ENCODE measurements at places on chromosomes 12 and 14.

DNA sequence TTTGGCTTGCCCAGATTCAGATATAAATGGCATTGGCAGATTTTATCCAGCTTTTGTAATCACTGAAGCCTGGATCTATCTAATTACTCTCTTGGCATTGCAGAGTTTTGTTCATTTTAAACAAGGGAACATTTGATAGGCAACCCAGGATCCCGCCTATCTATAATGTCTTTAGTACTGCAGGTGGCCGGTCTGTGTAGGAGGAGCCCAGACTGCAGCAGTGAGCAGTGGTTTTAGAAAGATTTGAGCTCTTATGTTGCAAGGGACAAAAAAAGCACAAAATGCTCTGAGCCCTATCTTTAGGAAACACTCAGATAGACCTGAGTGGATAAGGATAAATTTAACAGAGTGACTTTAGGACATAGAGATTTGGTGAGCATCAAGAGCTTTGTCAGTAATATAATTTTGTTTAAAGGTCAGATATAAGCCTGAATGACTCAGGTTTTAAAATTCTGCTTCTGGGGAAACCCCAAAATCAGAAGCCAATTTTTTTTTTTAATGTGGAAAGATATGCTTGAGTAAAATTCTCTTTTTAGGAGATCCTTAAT, 165.5 kb downstream of the SLC5A8 start:
- DNase-seq: no peak

GRCh38 chr12:90984114-90984513, 20.7 kb downstream of the EPYC start:
- no peak for DNase-seq

DNA sequence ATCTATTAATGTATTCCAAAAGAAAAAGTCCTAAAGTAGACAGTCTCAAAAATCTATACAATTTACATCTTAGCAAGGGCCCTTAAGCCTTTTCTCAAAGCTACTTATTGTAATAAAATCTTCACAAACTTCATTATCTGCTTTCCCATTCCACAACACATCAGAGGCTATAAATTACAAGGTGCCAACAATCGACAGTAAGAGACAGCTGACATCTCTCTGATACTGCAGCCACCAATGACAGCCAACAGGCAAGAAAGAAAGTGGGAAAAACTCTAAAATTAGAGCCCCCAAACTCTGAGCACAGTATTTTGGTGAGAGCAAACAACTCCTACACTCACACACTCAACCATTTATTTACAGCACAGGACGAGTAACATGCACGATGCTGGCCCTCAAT, 2.2 kb downstream of the ANGEL1 start:
- DNase-seq: no peak

- peak; percentile 45 for DNase-seq
Measured at GRCh38 chr12:6753772-6754356, 923 bp upstream of the MLF2 start.

GRCh38 chr14:74792249-74793039, 29.3 kb downstream of the YLPM1 start:
- no peak for DNase-seq

DNA sequence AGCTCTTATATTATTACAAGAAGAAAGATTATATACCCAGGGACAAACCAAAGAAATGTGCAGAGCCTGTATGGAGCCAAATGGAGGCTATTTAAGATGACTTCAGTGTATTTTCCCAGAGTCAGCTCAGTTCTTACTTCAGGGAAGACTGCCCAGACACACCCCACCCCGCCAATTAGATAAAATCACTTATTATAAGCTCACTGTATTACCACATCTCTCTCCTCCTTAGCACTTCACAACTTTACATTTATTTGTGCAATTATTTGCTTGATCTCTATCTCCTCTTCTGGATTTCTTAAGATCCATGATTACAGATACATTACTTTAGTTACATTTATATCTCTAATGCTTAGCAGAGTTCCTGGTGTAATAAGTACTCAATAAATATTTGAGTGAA, 24.7 kb upstream of the WDR89 start:
- no peak for DNase-seq

- no peak for DNase-seq
Measured at GRCh38 chr12:52699960-52700359, 3.4 kb downstream of the KRT77 start.

GRCh38 chr14:24437020-24437735, 5.4 kb downstream of the SDR39U1 start:
- DNase-seq: no peak

GRCh38 chr12:57741413-57741789, 2.9 kb upstream of the AGAP2 start:
- DNase-seq: no peak

- peak; percentile 93 for DNase-seq
Measured at GRCh38 chr12:111201036-111201435, 167.9 kb downstream of the PHETA1 start.

GRCh38 chr12:25896981-25897380, 61.5 kb upstream of the RASSF8 start:
- DNase-seq: no peak

DNA sequence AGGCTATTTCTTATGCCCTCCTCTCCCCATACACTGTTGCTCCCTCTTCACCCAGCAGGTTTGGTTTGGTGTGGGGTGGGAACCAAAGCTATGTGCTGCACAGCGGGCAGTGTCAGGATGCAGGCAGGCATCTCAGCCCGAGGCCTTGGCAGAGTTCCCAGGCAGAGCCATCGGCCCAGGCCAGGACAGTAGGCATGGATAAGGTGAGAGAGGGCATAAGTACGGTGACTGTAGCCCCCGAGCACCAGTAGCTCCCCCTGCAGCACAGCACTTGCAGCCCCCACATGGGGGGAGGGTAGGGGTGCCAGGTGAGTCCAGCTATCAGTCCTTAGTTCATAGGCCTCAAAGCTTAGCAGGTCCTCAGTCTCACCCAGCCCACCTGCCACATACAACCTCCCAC, 7.2 kb downstream of the KLHL33 start:
- DNase-seq: peak; percentile 7

- DNase-seq: no peak
Measured at GRCh38 chr12:26730481-26731350, 102.3 kb downstream of the ITPR2 start.

DNA sequence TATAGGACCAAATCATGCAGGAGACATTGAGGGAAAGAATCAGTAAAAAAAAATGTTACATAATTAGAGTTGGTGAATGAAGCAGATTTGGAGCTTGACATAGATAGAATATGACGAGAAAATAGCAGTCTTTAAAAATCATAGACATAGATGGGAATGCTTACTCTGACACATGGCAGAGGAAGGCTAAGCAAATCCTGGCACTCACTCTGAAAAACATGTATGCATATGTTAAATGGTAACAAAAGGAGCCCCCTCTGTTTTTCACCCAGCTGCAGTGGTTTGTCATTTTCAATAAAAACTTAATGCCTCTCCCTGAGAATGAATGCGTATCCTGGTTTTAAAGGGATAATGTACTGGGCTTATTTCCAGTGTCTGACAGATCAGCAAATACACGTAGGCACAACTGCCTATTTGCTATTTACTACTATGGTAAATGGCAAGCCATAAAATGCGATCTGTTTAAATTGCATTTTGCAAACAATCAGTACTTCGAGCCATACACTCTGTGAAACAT, 561.2 kb upstream of the SEL1L start:
- DNase-seq: peak; percentile 95

DNA sequence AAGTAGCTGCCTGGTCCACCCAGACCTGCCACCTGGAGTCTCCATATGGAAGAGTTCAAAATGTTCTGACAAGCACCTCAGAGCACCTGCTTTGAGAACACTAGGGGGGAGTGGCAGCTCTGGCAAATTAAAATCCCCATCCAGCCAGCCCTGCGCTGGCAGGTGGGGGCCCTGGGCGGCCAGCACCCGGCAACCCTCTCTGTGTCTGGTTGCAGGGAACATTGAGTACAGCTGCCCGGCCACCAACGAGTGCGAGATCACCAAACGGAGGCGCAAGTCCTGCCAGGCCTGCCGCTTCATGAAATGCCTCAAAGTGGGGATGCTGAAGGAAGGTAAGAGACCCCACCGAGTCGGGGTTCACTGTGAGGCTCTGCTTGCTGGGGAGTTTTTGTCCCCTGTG, 86.4 kb downstream of the ESRRB start:
- no peak for DNase-seq

DNA sequence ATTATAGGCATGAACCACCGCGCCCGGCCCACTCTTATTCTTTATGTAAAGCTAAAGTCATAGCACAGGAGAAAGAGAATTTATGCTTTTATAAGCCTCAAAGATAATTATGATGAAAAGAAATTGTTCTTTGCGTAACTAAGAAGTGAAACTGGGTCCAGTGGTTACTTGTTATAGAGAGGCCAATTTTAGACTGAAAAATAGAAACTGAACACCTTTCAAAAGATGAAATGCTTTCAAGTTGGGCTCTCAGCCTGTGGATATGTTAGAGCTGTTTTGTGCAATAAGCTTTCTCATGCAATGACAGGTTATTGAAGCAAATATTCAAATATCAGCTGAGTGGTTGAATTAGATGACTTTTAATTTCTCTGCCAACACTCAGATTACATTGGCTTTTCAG, 7.9 kb downstream of the TMEM253 start:
- DNase-seq: no peak

GRCh38 chr12:77841521-77841920, 10.8 kb downstream of the NAV3 start:
- peak; percentile 47 for DNase-seq

DNA sequence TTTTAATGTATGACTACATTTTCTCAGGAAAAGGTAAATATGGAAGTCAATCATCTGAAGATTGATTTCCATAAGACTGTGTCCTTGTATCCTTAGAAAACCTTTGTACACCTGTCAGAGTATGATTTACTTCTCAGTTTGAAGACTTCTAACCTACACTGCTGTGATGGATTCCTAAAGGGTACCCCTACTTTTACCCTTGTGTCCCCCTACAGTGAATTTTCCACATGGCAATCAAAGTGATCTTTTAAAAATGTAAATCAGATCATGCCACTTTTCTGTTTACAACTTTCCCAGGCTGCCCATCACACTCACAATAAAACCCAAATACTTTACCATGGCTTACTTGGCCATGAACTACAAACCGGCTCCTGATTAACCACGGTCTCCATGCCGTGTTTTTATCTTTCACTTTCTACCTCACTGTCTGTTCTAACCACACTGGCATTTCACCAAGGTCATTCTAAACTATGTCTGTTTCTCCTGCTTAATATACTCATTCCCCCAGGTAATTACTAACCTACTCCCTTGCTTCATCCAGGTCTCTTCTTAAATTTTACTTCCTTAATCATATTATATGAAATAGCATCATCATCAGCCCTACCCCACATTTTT, 8.1 kb downstream of the DNAI7 start:
- no peak for DNase-seq

GRCh38 chr14:50714450-50715073, 46.5 kb upstream of the SAV1 start:
- DNase-seq: peak; percentile 52

- DNase-seq: peak; percentile 79
Measured at GRCh38 chr14:54003064-54003463, 46.4 kb upstream of the BMP4 start.

GRCh38 chr14:102196902-102197230, 57.2 kb downstream of the WDR20 start:
- no peak for DNase-seq

DNA sequence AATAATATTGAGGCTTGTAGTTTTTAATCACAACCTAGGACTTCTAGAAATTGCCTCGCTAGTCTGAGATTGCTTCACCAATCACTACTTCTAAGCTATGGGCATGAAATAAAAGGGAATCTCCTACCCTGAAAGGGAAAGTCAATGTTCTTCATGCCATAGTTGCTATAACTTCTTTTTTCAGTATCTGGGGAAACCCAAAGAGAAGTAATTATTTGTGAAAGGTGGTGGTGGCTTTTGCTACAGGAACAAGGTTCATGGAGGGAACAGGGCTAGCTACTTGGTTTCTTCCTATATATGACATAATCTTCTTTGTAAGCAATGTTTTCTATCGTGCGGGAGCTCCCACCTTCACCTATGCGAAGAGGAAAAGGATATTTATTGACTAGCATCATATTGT, 61.6 kb upstream of the DNM1L start:
- DNase-seq: no peak

DNA sequence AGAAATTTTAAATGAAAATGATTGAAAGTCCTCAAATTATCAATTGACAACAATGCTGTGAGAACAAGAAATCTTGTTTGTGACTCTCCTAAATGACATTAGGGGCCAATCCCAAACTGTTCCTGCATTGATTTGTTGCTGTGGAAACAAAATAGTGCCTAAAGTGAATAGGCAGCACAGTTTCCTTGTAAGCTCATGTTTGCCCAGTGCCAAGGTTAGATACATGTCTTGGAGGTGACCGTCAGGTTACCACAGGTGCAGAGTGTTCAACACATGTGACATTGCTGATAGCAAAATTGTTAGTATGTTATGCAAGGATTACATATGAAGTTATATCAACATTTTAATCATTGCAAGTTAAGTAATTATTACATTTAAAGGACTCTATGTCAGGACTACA, 292.6 kb downstream of the ACSS3 start:
- DNase-seq: no peak

- DNase-seq: no peak
Measured at GRCh38 chr12:105910030-105910429, 228.7 kb downstream of the NUAK1 start.

DNA sequence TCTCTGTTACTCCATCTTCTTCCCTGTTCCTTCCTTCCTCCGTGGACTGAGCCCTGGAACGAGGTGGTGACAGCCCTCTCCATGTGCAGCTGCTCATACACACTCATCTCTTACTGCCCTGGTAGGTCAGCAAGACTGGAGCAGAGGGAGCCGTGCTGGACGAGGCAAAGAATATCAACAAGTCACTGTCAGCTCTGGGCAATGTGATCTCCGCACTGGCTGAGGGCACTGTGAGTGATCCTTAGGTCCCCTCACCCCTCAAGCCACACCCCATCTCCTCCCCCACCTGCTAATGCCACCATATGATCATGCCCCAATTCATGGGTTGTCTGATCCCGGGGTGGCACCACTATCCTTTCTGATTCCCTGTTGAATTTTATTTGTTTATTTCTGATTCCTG, 19.0 kb downstream of the KIF5A start:
- DNase-seq: no peak

- DNase-seq: no peak
Measured at GRCh38 chr12:52316290-52316689, 4.9 kb downstream of the KRT83 start.

DNA sequence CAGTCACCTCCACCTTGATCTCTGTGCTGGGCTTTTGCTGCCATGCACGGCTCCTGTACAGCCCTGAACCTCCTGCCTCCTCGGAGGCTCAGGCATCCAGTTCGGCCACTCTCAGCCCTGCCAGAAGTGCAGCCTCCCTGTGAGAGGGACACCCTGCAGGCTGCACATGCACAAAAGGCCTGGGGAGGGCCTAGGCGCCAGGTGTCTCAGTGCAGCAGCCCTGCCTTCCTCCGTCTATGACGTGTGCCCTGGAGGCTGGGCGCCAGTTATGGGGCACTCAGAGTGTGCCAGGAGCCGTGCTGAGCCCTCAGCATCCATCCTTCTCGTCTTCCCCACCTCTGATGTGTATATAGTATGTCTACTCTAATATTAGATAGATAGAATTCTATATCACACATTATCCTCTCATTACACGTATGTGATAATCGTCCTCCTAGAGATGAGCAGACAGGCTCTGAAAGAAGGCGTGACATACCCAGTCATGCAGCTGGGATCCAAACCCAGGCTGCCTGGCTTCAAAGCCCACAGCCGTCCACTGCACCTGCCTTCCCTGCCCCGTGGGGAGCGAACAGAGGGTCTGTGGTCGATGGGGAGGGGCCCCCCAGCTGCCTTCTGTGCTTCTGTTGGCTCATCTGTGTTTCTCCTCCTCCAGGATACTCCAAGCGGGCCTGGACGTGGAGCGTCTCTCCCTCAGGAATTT, 101.1 kb downstream of the B4GALNT3 start:
- peak; percentile 93 for DNase-seq
